ENCODE measurements at places on chromosomes 2 and 18. TPM values are rescaled to one million over a fixed set of nuclear protein-coding genes. Genes with fewer than 3 reads are reported as not detected.

TUBA4B gene
- not detected for total RNA-seq

IL1RL1 gene
- 0.33 TPM for total RNA-seq

TMEM185B gene
- 26.8 TPM for total RNA-seq

FAM98A gene
- 54.9 TPM for total RNA-seq
